ENCODE measurements at places on chromosomes 1 and 21.

DNA sequence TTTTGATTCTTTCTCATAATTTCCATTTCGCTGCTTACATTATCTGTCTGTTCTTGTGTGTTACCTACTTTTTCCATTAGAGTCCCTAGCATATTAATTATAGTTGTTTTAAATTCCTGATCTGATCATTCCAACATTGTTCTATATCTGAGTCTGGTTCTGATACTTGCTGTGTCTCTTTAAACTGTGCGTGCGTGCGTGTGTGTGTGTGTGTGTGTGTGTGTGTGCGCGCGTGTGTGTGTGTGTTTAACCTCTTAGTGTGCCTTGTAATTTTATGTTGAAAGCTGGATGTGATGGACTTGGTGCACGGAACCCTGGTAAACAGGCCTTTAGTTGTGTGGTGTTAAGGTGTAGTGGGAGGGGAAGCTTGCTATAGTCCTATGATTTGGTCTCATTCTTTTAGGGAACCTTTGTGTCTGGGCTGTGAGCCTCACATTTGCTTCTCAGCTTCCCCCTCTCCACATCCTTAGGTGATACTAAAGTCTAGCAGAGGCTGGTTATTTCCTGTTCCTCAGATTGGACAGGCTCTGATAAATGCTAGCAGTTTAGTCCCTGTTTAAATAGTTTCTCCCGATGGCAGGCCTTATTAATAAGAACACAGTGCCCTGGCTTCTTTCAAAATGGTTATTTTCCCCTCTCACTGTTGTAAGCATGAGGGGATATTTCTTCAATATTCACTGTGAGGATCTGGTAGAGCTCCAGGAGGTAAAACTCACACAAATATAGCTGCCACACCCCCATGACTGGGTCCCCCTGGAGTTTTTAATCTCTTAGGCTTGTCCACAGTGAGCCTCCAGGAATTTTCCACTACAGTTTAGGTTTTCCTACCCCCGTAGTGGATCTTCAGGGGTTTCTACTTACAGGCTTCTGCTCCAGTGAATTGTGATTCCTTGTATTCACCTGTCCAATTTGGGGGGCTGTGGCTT is 118.3 kb downstream of the GALNT2 start:
- no peak for DNase-seq

- no peak for DNase-seq
Observed at GRCh38 chr1:151147132-151147503, 687 bp upstream of the SEMA6C start.

- DNase-seq: no peak
Observed at GRCh38 chr1:167821969-167822685, 91.8 kb downstream of the ADCY10 start.

DNA sequence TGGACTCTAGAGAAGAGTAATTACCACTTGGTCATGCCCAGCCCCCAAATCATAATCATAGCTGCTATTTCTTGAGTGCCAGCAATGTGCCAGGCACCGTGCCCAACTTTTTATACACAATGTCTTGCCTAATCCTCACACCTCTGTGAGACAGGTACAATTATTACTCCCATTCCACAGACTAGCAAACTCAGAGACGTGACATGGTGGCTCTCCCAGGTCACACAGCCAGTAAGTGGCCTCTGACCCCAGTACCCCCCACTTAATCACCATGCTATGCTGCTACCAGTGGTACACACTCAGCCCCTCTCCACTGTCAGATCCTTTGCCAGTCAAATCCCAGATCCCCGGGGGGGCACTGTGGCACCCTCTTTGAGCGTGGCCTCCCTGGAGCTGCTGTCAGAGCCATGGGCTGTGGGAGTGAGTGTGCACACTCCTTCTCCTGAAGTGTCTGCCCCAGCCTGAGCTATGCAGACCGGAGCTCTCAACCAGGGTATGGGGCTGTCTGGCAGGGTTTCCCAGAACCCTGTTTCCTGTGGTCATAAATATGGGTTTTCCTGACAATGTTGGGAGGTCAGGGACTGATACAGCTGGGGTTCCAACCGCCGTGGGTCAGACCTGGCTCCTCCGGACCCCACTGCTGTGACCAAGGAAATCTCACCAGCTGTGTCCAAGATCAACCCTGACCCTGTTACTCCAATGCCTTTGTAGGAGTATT is 51.8 kb downstream of the LACTBL1 start:
- no peak for DNase-seq

DNA sequence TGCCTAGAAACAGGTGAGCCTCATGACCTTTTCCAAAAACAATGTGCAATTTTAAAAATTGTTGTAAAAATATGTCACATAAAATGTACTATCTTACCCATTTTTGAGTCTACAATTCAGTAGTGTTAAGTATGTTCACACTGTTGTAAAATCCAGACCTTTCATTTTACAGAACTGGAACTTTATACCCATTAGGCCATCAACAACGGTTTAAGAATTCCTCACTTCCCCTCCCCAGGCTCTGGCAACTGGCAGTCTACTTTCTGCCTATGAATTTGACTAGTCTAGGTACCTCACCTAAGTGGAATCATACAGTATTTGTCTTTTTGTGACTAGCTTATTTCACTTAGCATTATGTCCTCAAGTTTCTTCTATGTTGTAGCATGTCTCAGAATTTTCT is 8.6 kb downstream of the CTSE start:
- no peak for DNase-seq

- no peak for DNase-seq
Observed at GRCh38 chr1:32780628-32781234, 36.4 kb downstream of the YARS1 start.

- no peak for DNase-seq
Observed at GRCh38 chr1:175355414-175355813, 162.8 kb upstream of the KIAA0040 start.

GRCh38 chr21:44779417-44780136 is 22.0 kb downstream of the UBE2G2 start:
- DNase-seq: no peak

DNA sequence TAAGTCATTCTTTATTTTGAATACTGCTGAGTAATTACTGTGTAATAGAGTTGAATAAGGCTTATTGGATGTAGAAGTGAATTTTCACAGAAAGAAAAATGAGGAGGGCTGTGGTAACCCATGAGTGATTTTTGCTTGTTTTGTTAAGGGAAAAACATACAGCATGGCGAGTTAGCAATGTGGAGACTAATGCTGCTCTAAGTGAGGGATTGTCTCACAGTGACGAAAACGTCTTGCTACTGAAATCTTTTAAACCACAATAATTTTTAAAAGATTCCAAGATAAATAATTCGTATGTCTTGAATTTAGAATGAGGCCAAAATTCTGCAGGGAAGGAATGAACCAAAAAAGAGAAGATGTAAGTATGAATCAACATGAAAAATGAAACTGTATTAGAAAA is 16.2 kb upstream of the PLA2G4A start:
- DNase-seq: no peak

All from stimulated activated CD4-positive, alpha-beta T cell treated with anti-CD3 and anti-CD28 coated beads, Interleukin-2, amount 100 ng/mL, for 24 hours (primary cell).